Caudate nucleus (tissue), 63 donors: ENCODE measurements at places on chromosomes 3 and 15.

GRCh38 chr3:78737988-78738387, 1029.8 kb downstream of the ROBO1 start:
- no peak for DNase-seq

- DNase-seq, result no peak
Observed at GRCh38 chr15:47397655-47398054, 319.6 kb upstream of the SEMA6D start.

- no peak for DNase-seq
Observed at GRCh38 chr3:186002884-186003472, 65.2 kb upstream of the TRA2B start.

DNA sequence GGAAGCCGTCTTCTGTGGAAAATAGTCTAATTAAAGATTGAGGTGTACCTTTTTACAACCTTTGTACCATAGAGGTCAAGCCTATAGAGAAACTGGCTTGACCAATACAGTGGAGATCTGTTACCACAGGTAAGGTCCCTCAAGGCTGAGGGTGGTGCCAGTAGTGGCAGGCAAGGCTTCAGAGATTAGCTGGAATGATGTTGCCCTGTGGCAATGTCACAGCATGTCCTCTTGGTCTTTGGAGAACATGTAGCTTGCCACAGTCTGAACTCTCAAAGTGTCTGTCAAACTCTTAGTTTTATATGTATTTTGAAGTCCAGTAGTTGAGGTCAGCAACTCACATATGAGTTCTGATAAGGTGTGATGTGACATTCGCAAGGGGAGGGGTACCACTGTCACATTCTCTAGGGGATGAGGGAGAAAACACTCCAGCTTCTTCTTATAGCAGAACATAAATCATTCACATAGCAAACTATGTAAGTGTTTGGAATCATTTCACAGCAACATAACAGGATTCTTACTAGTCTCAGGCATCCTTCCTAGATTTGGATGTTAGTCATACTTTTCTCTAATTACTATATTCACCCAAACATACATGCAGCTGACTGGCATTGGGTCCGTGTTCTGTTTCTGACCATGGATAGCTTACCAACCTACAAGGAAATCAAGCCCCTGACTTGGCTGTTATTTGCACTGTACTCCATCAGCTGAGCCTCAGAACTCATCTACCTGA, 173.6 kb downstream of the UBE2E2 start:
- DNase-seq, result no peak

GRCh38 chr3:99825004-99825640, 7.5 kb downstream of the CMSS1 start:
- DNase-seq, result no peak

DNA sequence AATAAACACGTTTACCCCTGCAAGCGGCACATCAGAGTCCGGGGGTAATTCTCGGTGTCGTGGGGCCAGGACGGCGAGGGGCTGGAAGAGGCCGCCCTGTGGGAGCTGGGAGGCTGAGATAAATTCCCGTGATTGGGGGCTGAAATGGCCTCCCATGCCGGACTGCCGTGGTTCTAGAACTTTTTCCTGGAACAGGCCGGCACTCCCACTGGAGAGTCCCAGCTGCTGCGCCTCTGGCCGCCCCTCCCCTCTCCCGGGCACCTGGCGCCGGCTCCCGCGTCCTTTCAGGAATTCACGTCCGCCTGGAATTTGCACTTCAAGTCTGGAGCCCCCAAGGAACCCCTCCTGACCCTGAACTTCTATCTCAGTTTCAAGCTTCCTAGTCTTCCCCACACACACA, 10.8 kb upstream of the LRRC2 start:
- DNase-seq, result no peak

- DNase-seq, result no peak
Observed at GRCh38 chr3:78822726-78823125, 945.1 kb downstream of the ROBO1 start.

GRCh38 chr15:84734794-84735479, 13.5 kb upstream of the ZNF592 start:
- DNase-seq, result no peak

DNA sequence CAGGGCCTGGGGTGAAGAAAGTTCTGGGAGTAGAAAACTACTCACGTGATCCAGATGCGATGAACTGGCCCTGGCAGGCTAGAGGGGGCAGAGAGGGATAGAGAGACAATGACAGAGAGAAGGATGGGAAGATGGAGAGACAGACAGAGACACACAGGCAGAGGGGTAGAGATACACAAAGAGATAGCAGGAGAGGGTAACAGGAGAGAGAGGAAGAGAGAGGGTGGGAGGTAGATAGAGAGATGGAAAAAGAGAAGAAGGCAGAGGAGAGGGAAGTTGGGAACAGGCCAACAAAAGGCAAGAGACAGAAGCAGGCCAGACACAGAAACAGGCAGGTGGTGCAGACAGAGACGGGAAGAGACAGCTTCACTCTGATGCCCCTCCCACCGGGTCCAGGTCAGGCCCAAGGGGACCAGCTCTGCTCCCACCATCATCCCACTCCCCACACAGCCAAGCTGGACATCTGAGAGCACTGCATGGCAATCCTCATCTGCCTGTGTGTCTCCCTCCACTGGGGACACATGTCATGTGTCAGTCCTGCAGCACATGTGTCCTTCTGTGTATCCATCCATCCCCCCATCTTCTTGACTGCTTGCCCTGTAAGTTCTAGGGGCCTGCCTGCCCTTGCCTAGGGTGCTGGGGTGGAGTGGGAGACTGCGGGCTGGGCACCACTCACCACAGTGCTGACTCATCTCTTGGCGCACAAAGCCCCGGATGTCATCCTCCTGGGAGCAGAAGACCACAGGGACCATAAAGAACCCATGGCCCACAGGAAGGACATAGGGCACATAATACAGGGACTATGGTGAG, 2.2 kb upstream of the UCN2 start:
- no peak for DNase-seq

DNA sequence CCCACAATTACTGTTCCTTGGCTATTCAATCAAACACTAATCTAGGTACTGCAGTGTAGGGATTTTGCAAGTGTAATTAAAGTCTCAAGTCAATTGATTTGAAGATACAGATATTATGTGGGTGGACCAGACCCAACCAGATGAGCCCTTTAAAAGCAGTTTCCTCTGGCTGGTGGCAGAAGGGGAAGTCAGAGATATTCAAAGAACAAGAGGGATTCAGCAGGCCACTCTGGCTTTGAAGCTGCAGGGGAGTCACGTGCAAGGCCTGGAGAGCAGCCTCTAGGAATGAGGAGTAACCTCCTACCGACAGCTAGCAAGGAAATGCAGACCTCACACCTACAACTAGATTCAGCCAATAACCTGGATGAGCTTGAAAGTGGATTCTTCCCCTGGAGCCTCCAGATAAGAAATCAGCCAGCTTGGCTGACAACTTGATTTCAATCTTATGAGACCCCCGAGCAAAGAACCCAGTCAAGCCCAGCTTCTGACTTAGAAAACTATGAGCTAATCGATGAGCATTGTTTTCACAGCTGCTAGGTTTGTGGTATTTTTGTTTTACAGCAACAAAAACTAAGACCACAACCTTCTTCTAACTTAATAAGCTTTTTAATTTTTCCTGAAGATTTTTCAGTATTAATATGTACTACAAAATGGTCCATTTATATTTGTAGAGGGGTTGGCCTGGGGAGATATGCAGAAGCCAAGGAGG, 13.4 kb downstream of the HACD2 start:
- no peak for DNase-seq

- no peak for DNase-seq
Observed at GRCh38 chr3:181616088-181617070, 95.3 kb upstream of the SOX2 start.

GRCh38 chr15:73754461-73754860, 1.3 kb upstream of the INSYN1 start:
- no peak for DNase-seq

DNA sequence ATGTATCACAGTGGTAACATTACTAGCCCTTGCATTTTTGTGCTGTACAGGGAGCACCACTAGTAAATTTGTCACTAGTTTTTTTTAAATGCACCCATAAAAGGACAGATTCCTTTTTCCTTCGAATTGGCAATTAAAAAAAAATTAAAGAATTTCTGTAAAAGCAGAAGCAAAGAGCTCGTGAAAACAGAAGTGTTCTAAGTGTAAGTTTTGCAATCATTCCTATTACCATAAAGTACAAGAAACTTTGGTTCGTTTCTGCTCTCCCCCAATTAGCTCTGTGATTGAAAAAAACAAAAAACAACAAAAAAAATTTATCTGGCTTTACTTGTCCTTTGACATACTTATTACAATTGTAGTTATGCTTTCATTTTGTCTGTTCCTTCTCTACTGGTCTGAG, 5.3 kb downstream of the SERP1 start:
- DNase-seq, result no peak

GRCh38 chr3:181715571-181716340, 4.0 kb downstream of the SOX2 start:
- DNase-seq, result no peak

DNA sequence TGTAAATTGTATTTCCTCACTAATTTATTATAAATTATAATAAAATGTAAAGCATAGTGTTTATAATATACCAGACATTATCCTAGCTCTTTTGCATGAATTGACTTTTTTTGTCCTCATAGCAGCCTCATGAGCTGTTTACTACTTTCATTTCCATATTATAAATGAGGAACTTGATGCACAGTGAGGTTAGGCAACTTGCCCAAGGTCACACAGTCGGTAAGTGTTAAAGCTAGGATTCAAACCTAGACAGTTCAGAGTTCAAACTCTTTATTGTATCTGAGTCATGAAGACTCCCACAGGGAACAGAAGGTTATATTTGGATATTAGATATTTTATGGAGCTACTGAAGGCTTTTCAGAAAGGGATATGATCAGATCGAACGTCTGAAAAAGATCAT, 322.2 kb upstream of the SATB1 start:
- no peak for DNase-seq
